ENCODE measurements at places on chromosomes 13 and 19.
A peak's percentile ranks its signal among the peaks of the same experiment; 100 is the strongest.

DNA sequence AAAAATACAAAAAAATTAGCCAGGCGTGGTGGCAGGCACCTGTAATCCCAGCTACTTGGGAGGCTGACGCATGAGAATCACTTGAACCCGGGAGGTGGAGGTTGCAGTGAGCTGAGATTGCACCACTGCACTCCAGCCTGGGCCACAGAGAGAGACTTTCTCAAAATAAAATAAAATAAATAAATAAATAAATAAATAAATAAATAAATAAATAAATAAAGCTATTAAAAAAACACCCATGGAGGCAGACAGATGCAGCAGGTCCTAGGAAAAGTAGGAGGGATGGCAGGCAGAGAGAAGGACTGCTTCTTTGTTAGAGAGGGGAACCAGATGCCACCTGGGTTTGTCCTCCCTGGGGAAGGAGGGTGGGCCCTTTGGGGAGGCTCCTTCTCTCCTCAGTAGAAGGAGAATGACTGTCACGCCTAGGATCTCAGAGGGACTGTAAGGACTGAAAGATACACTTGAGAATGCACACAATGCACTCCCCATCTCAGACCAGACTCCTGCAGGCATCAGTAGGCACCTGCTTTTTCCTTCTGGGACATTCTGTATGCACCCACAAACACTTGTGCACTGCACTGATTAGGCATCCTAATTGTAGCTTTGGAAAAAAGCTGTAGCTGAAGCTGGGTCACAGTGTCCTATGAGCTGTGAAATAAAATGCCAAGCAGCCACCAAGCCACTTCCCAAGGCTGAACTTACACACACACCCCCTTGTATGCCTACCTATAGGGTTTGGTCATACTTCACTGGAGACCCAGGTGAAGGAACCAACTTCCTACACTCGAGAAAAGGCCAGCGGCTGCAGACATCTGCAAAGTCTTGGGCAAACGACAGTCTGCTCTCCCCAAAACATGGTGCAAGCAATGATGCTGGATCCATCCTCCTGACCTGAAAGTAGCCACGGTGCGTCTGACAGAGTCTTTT, 18.9 kb upstream of the SLC35E1 start:
- no peak for DNase-seq

GRCh38 chr13:111203736-111204389, 88.8 kb downstream of the ARHGEF7 start:
- DNase-seq = no peak

DNA sequence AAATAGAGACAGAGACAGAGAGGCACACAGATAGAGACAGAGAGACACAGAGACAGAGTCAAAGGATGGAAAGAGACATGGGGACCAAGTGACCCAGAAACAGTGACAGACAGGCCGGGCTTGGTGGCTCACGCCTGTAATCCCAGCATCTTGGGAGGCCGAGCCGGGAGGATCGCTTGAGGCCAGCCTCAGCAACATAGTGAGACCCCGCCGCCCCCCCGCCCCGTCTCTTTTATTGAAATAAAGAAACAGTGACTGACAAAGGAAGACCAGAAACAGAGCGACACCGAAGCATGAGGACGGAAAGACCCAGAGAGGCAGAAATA, 848 bp upstream of the NECTIN2 start:
- no peak for DNase-seq

DNA sequence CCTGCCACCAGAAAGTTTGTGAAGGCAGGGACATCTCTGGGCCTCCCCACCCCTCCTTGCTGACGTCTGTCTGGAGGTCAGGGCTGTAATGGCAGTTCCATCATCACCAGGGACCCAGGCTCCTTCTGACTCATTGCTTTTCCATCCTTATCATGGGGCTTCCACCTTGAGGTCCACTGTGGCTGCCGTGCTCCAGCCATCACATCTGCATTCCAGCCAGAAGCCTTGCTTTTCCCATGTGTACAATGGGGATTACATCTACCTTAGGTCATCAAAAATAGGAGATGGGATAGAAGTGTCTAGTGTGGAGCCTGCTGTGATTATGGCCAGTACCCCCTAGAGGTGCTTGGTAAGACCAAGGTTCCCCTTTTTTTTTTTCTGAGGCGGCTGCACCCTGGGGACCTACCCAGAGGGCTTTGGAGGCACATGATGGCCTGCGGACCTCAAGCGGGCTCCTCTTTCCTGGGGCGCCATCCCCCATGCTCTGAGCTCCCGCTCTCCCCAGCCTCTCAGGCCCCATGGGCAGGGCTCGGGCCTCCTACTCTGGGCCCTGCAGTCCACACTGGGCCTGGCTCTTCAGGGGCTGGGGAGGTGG, 13.4 kb upstream of the RANBP3 start:
- no peak for DNase-seq

DNA sequence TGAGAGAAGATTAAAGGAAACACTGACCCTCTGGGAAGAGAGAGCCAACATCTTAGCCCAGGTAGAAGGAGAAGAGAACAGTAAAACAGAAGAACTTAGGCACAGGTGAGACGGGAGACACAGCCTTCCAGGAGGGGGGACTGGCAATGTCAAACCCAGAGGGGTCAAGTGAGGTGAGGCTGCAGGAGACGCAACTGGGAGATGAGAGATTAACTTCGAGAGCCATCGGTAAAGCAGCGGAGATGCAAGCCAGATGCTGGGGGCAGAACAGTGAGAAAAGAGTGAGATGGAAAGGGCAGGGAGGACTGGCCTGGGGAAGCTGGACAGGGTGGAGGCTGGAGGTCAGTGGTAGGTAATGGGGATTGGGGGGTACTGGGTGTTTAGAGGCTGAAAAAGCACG, 5.2 kb downstream of the INSR start:
- no peak for DNase-seq

DNA sequence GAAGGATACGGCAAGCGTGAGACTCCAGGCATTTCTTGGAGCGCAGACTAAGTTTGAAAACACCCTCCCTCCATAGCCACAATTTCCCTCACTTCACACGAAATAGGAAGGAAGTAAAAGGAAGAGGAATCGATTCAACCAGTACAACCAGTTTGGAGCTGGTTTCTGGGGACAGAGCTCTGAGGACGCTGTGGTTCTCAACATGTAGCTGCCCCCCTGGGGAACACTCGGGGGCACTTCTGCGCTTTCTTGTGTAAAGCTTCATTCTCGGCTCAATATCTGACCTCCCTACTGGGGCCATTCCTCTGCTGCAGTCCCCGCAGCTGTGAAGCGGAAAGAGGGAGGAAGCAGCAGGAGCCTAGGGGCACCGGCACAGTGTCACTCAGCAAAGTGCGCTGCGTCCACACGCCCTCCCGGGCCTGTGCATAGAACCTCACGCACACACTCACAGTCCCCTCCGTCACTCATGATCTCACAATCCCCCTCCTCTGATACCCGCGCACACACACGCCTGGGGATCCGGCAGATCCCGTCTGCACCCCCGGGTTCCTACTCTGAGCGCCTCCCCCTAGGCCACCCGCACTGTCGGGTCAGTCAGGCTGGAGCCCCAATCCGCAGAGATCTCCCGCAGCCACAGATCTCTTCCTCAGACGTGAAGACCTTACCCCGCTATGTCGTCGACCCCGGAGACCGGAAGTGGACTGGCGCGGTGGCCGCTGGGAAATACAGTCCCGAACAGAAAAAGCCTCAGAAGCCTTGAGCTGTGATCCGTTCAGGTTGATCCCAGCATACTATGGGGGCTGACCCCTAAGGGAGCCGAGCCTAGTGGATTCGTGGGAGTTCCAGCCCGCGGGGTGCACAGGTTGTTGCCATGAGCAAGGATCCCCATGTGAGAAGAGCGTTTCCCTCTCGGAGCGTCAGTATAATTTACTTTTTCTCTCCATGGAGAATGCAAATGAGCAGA, at the start of gene ZNF780A:
Gene ZNF780A, minus strand, starts transcription at position 703 of the 964 bp plus-strand sequence. CDS start 6,190 bp downstream, outside the sequence.
- DNase-seq = peak; percentile 26

DNA sequence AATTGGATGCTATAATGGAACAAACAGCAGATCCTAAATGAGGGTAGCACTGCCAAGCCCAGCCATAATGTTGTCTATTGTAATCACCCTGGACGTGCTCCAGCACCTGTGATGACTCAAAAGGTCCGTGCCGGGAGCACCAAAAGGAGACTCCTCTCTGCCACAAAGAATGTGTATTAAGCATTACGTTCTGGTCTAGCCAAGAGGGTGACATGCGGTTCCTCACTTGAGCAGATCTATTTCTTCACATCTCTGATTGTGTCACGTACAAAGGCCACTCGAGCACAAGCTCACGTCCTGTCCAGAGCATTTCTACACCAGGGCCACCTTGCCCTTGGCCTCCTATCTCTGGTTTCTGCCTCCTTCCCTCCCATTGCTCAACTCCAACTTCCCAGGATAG, 219.9 kb upstream of the IRS2 start:
- DNase-seq = no peak
